ENCODE measurements at places on chromosomes 3 and 15. TPM values are rescaled to one million over a fixed set of nuclear protein-coding genes. Genes with fewer than 3 reads are reported as not detected.

GABRR3 gene
- polyA plus RNA-seq, result not detected

TLR9 gene
- polyA plus RNA-seq, result 0.11 TPM

ITIH1 gene
- 0.19 TPM for polyA plus RNA-seq

OR5K2 gene
- polyA plus RNA-seq, result not detected

NME9 gene
- polyA plus RNA-seq, result 0.45 TPM

MAPKBP1 gene
- polyA plus RNA-seq, result 12.7 TPM

B3GNT5 gene
- 14.4 TPM for polyA plus RNA-seq

PCSK6 gene
- polyA plus RNA-seq, result 9.6 TPM

STAB1 gene
- polyA plus RNA-seq, result 39.6 TPM
